Mesothelial cell of epicardium (in vitro differentiated cells): ENCODE measurements at places on chromosomes 13 and 19. TPM values are rescaled to one million over a fixed set of nuclear protein-coding genes. Genes with fewer than 3 reads are reported as not detected.

UBXN6 gene
- 67.7 to 71.0 TPM (median 69.9 TPM) in 3 replicates for total RNA-seq

EMP3 gene
- total RNA-seq: 50.2 to 57.3 TPM (median 52.5 TPM) in 3 replicates

NLRP8 gene
- total RNA-seq: not detected in 3 replicates

DNA sequence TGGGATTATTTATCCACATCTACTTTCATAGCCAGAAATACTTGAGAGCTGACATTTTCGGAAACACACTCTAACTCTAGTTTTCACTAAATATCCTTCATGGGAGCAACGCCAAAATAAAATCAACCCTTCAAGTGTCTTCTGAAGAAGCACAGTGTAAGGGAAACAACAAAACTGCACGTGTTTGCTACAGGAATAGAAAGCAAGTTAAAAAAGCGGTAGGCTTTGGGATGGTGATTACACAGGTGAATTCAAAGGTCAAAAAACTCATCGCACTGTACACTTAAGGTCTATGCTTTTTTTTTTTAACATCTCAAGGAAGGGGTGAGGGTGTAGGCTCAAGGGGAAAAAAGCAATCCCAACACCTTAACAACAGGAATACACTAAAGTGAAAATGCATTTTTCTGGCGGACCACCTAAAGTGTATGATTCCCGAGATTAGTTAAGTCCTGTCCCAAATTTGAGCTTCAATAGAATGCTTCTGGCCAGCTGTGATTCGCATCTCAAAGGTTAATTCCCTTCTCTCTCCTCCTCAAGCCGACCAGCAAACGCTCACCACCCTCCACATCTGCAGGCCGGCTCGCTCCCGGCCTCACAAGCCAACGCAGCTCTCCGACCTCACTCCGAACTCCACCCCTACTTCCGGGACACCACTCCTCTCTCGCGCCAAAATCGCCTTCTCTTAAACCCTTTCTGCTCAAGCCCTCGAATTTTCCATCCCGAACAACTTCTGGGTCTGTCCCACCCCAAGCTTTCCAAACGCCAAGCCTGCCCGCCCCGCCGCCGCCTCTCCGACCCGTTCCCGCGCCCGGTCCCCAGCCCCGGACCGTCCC lies 1.1 kb downstream of the ARGLU1 start:
- H3K27ac ChIP-seq: peak overlapping the region; percentile 96
- DNase-seq: no peak
- no peaks in the 10 kb centered on the region for H3K36me3 ChIP-seq
- peaks cover 51% of the 10 kb centered on the region for H3K4me1 ChIP-seq

DNA sequence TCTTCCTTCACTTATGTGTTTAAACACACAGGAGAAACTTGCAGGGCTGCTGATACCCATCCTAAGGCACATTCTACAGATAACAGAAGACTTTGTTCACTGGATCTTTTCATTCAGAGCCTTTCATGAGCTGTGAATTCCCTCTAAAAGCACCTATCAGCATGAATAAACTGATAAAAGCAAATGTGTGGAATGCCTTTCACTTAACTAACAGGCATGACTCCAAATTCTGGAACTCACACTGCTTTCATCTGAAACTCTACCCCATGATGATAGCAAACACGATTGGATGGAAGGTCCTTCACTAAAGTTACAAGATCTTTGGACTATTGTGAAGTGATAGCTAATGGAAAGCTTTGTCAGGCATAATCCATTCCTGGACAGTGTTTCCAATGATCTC lies 457.3 kb downstream of the EFNB2 start:
- H3K4me1 ChIP-seq: peaks cover 20% of the 10 kb centered on the region
- no peak for DNase-seq
- no peak overlapping the region for H3K27ac ChIP-seq
- no peaks in the 10 kb centered on the region for H3K27me3 ChIP-seq

- H3K27me3 ChIP-seq: no peaks in the 10 kb centered on the region
- no peaks in the 10 kb centered on the region for H3K36me3 ChIP-seq
- no peak overlapping the region for H3K4me3 ChIP-seq
- peaks cover 22% of the 10 kb centered on the region for H3K4me1 ChIP-seq
- DNase-seq: no peak
Measured at GRCh38 chr19:29798774-29799497, 12.9 kb upstream of the CCNE1 start.

GRCh38 chr19:13554506-13555240 lies 48.4 kb upstream of the CACNA1A start:
- H3K4me3 ChIP-seq: no peak overlapping the region
- H3K4me1 ChIP-seq: no peaks in the 10 kb centered on the region
- no peak overlapping the region for H3K27ac ChIP-seq
- DNase-seq: no peak
- no peaks in the 10 kb centered on the region for H3K36me3 ChIP-seq
- peaks cover 49% of the 10 kb centered on the region for H3K27me3 ChIP-seq

DNA sequence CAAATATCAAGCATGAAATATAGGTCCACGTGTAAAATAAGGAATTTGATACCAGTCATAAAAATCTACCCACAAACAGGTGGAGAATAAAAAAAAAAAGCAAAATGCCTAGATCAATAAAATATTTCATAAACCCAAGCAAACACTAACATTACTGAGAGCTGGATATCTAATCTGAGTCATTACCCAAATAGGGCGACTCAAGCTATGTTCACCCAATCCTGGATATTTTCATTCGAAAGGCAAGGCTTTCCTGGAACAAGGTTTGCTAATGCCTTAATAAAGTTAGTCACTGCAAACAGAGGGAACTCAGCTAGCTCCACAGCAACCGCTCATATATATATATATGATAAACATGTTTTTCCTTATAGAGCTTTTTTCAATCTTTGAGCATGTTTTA lies 33.5 kb upstream of the TM9SF2 start:
- H3K27ac ChIP-seq: no peak overlapping the region
- DNase-seq: no peak
- H3K36me3 ChIP-seq: no peaks in the 10 kb centered on the region
- peaks cover 7% of the 10 kb centered on the region for H3K4me1 ChIP-seq
- peaks cover 3% of the 10 kb centered on the region for H3K27me3 ChIP-seq

- H3K4me3 ChIP-seq: no peak overlapping the region
- peaks cover 43% of the 10 kb centered on the region for H3K4me1 ChIP-seq
- no peaks in the 10 kb centered on the region for H3K27me3 ChIP-seq
- no peaks in the 10 kb centered on the region for H3K36me3 ChIP-seq
- DNase-seq: no peak
- H3K27ac ChIP-seq: peak overlapping the region; percentile 10
Measured at GRCh38 chr13:33207615-33207961, 78.0 kb downstream of the STARD13 start.

DNA sequence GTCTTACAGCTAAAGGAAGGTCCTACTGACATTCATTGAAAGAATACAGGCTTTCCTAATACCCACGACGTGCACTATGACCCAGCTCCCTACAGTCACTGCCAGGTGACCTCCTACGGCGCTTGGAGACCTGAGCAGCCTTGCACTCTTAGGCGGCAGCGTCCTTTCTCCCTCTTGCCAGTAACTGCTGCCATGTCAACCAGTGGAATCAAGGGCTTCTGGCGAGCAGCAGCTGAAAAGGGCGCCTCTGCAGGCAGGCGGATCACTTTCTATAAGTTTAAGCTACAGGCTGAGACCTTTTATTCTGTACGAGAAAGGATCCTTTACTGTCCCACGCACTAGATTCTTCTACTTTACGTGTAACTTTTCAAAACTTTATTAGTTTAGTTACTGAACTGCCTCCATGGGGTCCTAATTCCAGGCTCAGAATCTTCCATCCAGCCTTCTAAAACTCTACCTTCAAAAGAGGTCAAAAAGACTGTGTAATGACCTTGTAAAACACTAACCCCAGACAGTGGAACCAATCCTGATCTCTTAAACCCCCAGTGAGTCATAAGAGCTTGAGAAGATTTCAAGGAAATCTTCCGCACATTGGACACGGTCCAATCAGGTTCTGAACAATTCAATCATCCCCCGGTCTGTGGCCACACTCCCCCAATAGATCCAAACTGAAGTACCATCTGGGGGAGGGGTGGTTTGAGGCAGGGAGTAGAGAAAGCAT lies 1.9 kb downstream of the KCTD12 start:
- peaks cover 32% of the 10 kb centered on the region for H3K4me1 ChIP-seq
- peaks cover 57% of the 10 kb centered on the region for H3K27me3 ChIP-seq
- peak overlapping the region; percentile 35 for H3K27ac ChIP-seq
- H3K4me3 ChIP-seq: peak overlapping the region; percentile 84
- no peak for DNase-seq

GRCh38 chr13:64075543-64076271 lies 2660.1 kb upstream of the PCDH20 start:
- no peaks in the 10 kb centered on the region for H3K27me3 ChIP-seq
- H3K36me3 ChIP-seq: no peaks in the 10 kb centered on the region
- H3K4me3 ChIP-seq: no peak overlapping the region
- no peak overlapping the region for H3K27ac ChIP-seq
- H3K4me1 ChIP-seq: no peaks in the 10 kb centered on the region

DNA sequence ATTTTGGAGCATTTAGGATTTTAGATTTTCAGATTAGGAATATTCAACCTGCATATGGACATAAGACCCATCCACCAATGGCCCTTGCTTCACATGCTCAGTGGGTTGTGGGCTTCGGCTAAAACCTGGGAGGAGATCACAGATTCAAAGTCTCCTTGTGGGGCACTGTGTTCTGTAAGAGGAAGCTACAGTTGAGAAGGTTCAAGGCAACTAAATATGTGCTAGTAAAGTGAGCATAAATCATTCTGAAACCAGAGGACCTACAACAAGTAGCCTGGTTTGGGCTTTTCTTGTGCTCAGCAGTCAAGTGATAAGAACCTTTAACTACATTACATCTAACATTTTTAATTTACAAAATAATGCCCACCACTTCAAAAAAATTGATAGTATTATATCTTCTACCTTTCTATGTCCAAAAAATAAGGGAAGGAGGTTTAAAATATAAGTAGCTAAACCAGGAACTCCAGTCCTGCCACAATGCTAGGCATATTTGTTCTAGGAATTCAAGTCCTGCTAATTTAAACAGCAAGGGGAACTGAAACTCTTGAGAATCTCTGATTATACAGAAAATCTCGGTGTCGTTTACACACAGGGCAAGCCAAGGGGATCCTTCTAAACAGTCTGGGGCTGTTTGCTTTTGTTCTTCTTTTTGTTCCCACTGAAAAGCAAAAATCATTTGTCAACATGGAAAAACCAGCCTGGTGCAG lies 36.6 kb downstream of the FOXO1 start:
- no peak for DNase-seq
- H3K4me3 ChIP-seq: no peak overlapping the region
- peaks cover 8% of the 10 kb centered on the region for H3K36me3 ChIP-seq
- H3K4me1 ChIP-seq: peaks cover 11% of the 10 kb centered on the region

DNA sequence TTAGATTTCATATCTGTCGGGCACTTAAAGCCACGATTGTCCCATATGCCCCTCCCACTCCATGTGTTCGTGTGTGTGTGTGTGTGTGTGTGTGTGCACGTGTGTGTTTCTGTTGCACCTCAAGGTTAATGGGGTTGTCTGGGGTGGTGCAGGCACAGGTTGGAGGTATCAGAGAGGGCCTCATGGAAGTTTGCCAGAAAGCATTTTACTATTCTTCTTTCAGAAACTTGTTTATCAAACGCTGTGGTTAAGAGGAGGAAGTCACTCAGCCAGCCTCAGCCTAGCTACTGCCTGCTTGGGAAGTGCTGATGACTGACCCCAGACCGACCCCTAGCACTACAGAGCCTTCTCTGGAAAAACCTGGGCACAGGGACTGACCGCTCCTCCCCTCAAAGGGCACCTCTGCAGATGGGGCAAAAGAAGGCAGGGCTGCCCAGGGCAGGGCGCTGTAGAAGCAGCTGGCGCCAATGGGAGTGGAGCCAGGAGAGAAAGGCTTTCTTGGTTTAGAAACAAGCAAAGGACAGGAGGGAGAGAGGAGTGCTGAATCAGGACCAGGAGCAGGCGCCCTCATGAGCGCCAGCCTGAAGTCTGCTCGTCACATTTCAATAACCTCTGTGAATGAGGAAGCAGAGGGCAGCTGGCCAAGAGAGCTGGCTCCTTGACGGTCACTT lies 3.9 kb downstream of the SIAH3 start:
- H3K27ac ChIP-seq: peak overlapping the region; percentile 76
- peaks cover 41% of the 10 kb centered on the region for H3K4me1 ChIP-seq
- H3K36me3 ChIP-seq: no peaks in the 10 kb centered on the region

DNA sequence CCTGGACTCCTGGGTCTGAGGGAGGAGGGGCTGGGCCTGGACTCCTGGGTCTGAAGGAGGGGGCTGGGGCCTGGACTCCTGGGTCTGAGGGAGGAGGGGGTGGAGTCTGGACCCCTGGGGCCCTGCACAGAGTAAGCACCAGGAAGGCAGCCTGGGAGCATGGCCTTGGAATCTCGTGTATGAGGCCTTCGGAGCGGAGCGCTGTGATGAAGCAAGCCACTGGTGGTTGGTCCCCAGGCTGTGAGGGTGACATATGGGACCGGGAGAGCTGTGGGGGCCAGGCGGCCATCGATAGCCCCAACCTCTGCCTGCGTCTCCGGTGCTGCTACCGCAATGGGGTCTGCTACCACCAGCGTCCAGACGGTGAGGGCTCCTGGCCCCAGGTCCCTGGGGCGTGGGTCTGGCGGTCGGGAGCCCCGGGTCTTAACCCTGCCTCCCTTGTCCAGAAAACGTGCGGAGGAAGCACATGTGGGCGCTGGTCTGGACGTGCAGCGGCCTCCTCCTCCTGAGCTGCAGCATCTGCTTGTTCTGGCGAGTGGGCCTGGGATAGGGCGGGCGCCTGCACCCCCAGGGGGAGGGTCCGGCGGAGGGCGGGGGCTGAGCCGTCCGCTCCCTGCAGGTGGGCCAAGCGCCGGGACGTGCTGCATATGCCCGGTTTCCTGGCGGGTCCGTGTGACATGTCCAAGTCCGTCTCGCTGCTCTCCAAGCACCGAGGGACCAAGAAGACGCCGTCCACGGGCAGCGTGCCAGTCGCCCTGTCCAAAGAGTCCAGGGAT lies 918 bp downstream of the TMEM190 start:
- no peak overlapping the region for H3K27ac ChIP-seq
- peaks cover 30% of the 10 kb centered on the region for H3K4me1 ChIP-seq
- H3K36me3 ChIP-seq: no peaks in the 10 kb centered on the region
- peaks cover 28% of the 10 kb centered on the region for H3K27me3 ChIP-seq

DNA sequence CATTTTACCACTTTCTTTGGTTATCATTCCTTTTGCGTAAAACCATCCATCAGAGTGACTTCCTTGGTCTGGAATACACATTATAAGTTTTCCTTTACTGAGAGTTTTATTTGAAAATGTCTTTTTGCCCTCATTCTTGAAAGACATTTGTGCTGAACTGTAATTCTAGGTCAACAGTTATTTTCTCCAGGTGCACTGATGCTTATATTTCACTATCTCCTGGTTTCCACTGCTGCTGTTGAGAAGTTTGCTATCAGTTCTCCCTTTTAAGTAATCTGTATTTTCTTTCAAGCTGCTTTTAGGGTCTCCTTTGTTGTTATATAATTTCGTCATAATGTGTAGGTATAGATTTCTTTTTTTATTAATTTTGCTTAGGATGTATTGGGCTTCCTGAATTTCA lies 160.0 kb downstream of the DCT start:
- no peak overlapping the region for H3K4me3 ChIP-seq
- H3K27me3 ChIP-seq: no peaks in the 10 kb centered on the region
- no peak for DNase-seq
- H3K27ac ChIP-seq: no peak overlapping the region
- H3K4me1 ChIP-seq: peaks cover 20% of the 10 kb centered on the region
- H3K36me3 ChIP-seq: peaks cover 11% of the 10 kb centered on the region

- no peak for DNase-seq
- H3K36me3 ChIP-seq: peaks cover 19% of the 10 kb centered on the region
- peaks cover 20% of the 10 kb centered on the region for H3K4me1 ChIP-seq
- no peaks in the 10 kb centered on the region for H3K27me3 ChIP-seq
- no peak overlapping the region for H3K27ac ChIP-seq
Measured at GRCh38 chr19:31308781-31309180, 40.5 kb downstream of the TSHZ3 start.

GRCh38 chr13:28001837-28002473 lies 13.5 kb upstream of the URAD start:
- no peaks in the 10 kb centered on the region for H3K36me3 ChIP-seq
- peaks cover 16% of the 10 kb centered on the region for H3K4me1 ChIP-seq
- no peak for DNase-seq
- peaks cover 2% of the 10 kb centered on the region for H3K27me3 ChIP-seq
- no peak overlapping the region for H3K4me3 ChIP-seq
- no peak overlapping the region for H3K27ac ChIP-seq
